Osteocyte (in vitro differentiated cells): ENCODE measurements at places on chromosomes 1 and 21.

DNA sequence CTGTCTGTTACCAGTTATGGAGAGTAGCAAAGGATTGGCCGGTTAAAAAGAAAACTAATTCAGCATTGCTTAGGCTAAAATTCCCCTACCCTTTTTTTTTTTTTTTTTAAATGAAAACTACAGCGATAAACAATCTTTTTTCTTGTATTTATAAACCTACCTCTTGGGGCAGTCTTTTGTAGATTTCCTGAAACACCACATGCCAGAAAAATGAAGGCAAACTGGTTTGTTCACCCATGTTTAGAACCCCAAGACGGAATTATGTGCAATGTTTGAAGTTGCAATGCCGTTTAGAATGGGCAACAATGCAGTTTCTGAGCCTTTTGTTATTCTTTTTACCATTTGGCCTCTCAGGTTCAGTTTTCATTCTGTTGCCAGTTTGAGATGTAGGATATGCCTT lies 59.1 kb downstream of the PRDM2 start:
- DNase-seq: no peak

- peak; percentile 80 for DNase-seq
Observed at GRCh38 chr21:44401386-44402160, 48.2 kb downstream of the TRPM2 start.

DNA sequence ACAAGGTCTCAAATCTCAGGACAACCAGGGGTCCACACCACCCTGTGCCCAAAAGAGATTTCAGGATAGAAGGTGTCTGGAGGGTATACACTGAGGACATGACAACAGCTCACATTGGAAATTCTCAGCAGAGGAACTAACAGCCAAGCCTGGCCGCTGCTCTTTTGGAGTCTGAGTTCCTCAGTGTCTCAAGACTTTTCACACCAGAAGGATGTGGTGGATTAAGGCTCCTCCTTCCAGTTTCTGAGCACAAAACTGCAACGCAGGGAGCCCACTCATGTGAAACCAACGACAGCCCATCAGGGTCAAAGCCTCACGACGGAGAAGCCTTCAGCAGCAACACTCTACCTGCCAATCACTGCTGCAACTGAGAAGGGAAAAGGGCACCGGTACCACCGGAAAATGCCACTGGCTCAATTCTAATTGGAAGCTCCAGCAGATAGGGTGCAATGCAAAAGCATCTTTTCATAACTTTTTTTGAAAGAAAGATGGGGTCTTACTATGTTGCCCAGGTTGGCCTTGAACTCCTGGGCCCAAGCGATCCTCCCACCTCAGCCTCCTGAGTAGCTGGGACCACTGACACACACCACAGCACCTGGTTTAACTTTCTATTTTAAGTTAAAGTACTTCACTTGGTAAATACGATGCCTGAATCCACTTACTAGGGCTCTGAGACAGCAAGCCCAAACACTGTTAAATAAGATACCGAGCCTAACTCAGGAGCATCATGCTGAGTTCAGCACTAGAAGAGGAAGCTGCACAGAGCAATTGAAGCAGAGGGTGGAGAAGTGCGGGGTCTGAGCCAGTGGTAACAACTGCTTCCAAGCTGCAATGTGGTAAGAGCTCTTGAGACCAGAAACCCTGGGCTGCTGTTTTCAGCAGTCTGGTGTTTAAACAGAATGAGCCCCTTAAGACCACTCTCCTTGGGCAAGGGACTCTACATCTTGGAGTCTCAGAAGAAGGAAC lies 7.8 kb downstream of the CAPZB start:
- no peak for DNase-seq

- DNase-seq: no peak
Observed at GRCh38 chr1:11788549-11789053, 17.2 kb downstream of the MTHFR start.

- DNase-seq: no peak
Observed at GRCh38 chr1:89887270-89887669, 66.4 kb downstream of the LRRC8D start.

- no peak for DNase-seq
Observed at GRCh38 chr1:8701794-8702471, 115.5 kb downstream of the RERE start.

- no peak for DNase-seq
Observed at GRCh38 chr1:58346036-58346355, 200.5 kb downstream of the OMA1 start.

GRCh38 chr1:203287898-203288297 lies 17.4 kb upstream of the BTG2 start:
- no peak for DNase-seq

- DNase-seq: no peak
Observed at GRCh38 chr1:26530410-26530894, 891 bp downstream of the RPS6KA1 start.

GRCh38 chr1:2480986-2481364 lies 4.9 kb downstream of the PLCH2 start:
- no peak for DNase-seq
